Large intestine (tissue), 12 donors: ENCODE measurements at places on chromosomes 7 and 10. TPM values are rescaled to one million over a fixed set of nuclear protein-coding genes. Genes with fewer than 3 reads are reported as not detected.

GRCh38 chr10:121597504-121598262 is 561 bp downstream of the FGFR2 start:
- peak; percentile 56 for DNase-seq

- no peak for DNase-seq
Observed at GRCh38 chr7:543501-544337, 24.1 kb upstream of the PDGFA start.

DNA sequence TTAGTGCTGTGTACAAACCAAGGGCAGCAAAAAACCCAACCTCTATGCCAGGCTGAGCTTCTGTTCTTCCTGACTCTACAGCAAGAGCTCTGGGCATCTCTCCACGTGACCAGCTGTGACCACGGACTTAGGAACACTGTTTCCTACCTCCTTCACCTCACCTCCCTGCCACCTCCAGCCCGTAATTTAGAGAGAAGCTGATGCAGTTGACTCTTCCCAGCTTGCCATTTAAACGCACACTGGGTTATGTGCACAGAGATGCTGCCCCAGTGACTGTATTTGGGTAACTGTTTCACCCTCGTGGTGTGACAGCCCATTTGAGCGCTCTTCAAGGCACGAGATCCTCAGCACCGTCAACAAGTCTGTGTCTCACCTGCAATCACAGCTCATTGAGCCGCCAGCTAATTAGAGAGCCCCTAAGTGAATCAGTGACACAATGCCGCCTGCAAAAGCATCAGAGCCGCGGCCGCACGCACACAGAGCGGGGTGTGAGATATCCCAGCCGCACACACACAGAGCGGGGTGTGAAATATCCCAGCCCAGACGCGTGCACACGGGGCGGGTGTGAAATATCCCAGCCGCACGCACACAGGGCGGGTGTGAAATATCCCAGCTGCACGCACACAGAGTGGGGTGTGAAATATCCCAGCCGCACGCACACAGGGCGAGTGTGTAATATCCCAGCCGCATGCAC is 319.7 kb downstream of the PTPRN2 start:
- no peak for DNase-seq

DNA sequence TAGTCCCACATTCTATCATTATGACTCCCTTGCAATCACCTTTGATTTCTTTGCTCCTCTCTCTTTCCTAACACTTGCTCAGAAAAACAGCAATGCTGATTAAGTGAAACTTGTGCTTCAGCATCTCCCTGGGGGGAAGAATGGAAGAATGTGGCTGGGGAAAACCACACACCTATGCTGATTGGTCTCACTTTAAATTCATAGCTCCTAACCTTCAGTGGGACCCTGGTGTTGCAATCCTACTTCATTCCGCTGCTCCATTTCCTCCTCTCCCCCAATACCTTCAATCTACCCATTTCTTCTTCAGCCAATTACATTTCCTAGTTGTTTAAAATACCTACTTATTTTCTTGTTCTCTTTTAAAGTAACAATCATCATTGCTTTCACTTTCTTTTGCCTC is 1166.7 kb upstream of the C7orf33 start:
- no peak for DNase-seq

Gene ADCYAP1R1
- polyA plus RNA-seq: 4.4 TPM

- no peak for DNase-seq
Observed at GRCh38 chr7:134084488-134085144, 42.5 kb upstream of the LRGUK start.

Gene HOXA4
- 19.7 TPM for polyA plus RNA-seq
